Activated CD8-positive, alpha-beta memory T cell treated with anti-CD3 and anti-CD28 coated beads, Interleukin-2, amount 50 U/mL, for 4 hours (primary cell): ENCODE measurements at places on chromosomes 7 and 10.

DNA sequence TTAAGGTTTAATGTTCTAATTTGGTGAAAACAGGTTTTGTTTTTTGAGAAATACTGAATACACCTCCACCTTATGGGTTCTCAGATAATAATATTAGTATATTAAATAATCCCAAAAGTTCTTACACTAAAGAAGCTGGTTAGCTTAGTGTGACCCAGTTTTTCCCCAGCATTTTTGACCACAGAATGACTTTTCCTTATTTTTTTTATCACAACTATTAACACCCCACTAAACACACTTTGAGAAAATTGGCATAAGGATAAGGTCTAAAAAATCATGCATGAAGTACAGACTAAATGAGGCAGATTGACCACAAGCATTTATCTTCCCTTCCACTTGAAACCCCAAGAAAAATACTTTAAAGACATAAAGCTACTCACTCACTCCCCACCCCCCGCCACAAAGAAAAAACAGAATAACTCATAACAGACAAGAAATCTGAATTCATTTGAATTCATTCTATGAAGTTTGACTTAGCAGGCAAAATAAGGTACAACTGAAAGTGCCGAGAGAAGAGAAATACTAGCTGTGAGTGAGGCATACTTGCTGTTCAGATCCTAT is 49.7 kb upstream of the WNT16 start:
- DNase-seq, result no peak

DNA sequence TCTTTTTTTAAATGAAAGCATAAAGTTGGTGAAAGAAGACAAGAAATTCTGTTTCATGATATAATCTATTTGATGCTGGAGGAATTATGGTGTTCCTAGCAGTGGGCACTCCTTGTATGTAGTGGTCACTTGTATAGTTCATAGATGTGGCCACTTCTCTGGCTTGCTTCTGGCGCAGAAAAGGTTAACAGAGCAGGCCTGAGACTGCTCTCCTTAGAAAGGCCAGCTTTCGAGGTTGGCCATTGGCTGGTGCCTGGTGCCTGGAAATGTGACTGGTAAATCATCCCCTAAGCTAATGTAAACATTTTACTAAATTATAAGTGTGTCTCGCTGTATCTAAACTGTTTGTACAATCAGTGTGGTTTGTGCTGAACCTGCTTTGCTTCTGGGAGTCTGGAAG is 276.1 kb downstream of the PHTF2 start:
- DNase-seq, result no peak

GRCh38 chr10:6929148-6929830 is 349.2 kb upstream of the PRKCQ start:
- DNase-seq, result no peak

- DNase-seq, result no peak
Observed at GRCh38 chr10:93680412-93681047, 21.9 kb downstream of the FRA10AC1 start.

DNA sequence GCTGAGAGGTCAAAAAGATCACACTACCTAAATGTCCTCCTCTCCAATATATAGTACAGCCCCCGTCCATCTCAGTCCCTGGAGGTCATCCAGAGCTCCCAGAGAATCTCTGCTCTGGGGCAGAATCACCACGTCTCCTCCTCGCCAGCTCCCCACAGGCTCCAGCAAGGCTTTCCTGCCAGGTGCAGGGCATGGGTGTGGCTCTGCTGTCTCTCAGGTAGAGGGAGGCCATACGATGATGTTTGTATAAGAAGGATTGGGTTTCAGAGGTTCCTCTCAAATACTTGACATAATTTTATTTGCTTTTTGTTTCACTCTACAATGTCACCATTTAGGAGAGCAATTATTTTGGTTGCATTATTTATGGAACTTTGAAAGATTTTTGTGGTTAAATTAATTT is 98.3 kb upstream of the PRSS58 start:
- DNase-seq, result no peak

DNA sequence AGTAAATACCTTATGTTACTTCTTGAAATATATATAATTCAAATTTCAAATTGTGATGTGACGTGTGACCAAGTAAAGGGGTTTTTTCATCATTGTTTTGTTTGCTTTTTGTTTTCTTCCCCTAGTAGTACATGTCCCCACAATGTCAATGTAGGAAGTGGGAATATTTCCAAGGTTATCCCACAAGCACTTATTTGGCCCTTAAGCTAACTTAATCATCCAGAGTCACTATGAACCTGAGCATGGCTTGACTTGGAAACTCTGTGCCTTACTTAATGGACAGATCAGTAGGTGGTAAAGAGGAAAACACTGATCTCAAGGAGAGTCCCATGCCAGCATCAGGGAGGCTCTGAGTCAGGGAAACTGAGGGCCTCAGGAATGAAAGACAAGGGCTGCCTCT is 569.3 kb upstream of the IGFBP3 start:
- no peak for DNase-seq

DNA sequence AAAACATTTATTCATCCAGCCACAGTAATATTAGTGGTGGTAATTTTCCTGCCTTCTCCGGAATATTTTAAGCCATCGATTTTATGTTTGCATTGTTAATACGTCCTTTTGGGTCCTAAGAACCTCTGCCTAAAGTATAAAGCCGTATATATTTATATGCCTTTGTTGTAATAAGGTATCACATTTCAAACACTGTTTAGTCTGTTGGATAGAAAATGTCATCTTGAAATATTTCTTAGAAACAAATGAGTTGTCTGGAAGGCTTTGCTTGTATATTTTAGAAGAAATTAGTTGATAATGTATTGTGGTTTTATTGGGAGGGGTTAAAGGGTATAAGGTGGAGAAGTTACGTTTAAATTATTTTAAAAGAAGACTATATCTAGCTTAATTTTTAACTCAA is 11.1 kb downstream of the PRPF18 start:
- DNase-seq, result no peak

- DNase-seq, result no peak
Observed at GRCh38 chr7:139749545-139749944, 28.3 kb downstream of the HIPK2 start.

DNA sequence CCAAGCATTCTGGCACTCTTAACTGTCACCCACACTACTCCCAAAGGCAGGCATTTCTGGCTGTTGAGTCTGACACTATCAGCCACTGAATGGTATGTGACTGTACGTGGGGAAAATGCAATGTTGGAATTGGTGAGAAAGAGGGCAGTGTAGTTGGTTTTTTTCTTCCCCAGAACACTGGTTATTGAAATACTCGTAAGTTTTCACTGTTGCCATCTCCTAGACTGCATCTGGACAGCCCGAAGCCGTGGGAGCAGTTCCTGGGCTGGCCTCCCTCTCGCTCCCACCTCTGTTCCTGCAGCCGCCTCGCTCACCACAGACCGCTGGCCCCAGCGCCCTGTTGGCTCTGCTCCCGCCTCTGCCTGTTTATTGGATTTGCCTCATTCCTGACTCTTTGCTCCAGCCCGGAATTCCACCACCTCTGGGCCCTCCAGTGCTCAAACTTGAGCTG is 5.7 kb downstream of the PLCE1 start:
- no peak for DNase-seq

DNA sequence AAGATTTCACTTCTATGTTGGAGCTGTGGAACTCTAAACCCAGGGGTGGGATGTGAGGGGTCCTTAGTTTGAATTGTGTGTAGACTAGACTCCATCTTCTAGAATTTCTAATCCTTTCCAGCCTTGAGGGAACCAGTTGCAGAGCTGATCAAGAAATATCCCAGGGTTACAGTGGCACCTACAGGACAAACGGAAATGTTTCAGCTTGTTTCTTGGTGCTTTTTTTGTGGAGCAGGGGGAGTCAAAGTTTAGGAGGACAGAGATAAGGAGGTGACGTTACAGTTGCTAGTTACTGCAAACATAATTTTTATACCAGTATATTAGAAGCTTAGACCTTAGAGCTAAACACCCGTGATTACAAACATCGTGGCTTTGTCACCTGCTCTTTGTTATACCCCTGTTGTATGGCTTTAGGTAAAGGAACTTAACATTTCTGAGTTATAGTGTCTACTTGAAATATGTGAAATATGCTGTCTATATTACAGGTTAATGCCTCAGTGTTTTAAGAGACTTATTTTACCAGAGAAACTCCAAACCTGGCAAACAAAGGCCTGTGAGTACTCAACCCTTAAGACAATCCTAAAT is 84.5 kb upstream of the DYNC1I1 start:
- no peak for DNase-seq

DNA sequence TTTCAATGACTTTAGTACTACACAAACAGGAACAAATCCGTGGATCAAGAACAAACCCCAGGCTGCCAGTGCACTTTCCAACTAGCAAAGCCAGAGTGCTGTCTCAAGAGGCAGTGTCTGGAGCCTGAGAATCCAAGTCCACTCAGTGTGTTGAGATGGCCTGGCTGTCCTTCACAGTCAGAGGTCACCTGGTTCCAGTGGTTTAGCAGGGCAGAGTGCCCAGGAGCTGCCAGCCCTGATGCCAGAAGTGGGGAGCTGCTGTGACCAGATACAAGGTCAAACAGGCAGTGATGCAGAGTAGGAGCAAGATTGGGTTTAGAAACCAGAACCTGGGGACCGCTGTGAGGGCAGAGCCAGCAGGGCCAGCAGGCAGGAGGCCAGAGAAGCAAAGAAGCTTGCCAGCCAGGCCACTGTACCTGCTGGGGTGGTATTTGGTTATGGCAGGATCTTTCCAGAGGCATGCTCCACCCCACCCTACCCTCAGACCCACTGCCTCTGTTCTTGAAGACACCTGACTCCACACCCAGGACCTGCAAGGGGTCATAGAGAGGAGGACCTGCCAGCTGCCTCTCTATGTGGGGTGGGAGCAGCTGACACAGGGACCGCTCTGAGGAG is 35.6 kb upstream of the C10orf90 start:
- no peak for DNase-seq

DNA sequence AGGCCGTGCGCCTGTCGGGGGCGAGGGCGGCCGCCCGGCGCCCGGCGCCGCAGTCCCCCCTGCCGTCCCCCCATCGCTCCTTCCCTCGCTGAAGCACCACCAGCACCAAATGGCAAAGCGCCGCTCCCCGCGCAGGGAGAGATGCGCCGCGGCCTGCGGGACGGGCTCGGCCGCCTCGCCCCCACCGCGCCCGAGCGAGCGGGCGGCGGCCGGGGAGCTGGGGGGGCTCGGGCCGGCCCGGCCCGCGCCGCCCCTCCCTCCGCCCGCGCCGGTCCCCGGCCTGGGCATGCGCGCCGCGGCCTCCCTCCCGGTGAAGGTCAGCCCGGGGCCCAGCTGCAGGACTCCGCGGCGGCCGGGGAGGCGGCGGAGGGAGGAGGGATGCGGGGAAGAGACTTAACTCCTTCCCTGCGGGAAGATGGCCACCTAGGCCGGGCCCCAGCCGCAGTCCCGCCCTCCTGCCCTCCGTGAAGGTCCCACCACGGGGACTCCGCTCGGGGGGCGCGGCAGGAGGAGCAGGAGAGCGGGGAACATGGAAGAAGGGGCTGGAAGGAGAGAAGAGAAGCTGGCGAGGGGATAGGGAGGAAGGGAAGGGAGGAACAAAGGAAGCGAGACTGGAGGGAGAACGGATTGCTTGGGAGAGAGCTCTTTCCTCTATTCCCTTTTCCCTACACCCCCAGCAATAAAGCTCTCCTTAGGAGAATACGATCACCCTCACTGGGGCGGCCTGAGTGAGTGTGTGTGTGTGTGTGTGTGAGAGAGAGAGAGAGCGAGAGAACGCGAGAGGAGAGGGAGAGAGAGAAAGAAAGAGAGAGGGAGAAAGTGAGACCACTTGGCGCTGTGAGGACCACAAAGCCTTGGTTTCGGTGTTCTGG is 3.4 kb upstream of the SMARCD3 start:
- peak; percentile 53 for DNase-seq

DNA sequence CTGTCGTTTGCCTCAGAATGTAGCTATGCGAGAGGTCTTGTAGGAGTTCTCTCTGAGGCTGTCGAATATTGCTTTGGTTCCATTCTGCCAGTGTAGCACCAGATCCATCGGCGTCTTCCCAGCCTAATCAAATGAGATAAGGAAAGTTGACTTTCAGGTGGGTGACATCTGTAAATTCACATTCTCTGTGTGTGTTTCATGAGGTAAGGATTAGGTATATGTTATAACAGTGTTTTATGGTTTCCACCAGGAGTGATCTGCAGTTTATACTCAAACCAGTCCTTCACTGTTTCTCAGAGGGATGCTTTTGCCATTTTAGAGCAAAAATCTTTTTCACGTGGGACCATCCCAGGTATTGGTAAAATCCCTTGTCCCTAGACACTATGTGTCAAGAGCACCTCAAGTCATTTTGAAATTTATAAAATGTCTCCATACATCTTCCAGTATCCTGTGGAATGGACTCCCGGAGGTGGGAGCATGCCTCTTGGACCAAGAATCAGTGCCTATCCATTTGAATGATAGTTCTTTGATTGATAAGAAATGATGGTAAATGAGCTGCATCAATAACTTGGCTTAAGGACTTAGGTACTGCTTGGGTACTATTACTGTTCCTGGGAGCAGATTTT is 7.9 kb downstream of the ANKRD1 start:
- DNase-seq, result no peak

- no peak for DNase-seq
Observed at GRCh38 chr7:134785842-134786241, 6.4 kb downstream of the CALD1 start.

GRCh38 chr10:28468707-28469483 is 64.0 kb upstream of the WAC start:
- no peak for DNase-seq

DNA sequence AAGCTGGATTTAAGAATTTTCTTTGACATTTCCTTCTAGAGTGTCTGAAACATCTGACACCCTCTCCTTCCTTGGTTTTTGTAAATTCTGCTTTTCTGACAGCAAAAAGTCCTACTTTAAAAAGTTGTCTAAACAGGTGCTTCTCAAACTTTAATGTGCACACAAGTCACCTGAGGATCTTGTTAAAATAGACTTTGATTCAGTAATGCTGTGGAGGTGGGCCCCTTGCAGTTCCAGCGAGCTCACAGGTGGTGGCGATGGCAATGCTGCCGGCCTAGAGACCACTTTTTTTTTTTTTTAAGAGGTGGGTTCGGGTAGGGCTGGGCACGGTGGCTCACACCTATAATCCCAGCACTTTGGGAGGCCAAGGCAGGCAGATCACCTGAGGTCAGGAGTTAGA is 77.1 kb downstream of the ABCC2 start:
- DNase-seq, result no peak

DNA sequence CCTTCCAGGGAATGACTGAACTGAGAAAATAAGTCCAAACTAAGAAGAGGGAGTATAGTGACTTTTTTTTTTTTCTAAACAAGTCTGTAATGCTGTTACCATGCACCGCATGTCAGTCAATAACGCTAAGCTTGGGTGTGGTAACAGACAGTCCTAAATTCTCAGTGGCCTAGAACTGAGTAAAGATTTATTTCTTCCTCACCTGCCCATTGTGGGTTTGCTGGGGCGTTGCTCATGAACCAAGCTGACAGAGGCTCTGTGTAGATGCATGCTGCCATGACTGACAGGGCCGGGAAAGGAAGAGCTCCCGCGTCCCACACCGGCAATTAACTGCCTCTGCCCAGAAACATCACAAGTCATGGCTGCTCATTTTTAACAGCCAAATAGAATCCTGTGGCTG is 25.5 kb upstream of the PRKG1 start:
- DNase-seq, result no peak

GRCh38 chr10:104089621-104090020 is 3.9 kb upstream of the COL17A1 start:
- no peak for DNase-seq
